Dermis microvascular lymphatic vessel endothelial cell (primary cell): ENCODE measurements at places on chromosomes 5 and 9. TPM values are rescaled to one million over a fixed set of nuclear protein-coding genes. Genes with fewer than 3 reads are reported as not detected.

- DNase-seq, result no peak
Observed at GRCh38 chr5:169909945-169910344, 70.3 kb downstream of the INSYN2B start.

The LMBRD2 gene
- total RNA-seq, result 5.8 TPM in 2 replicates

- no peak for DNase-seq
Observed at GRCh38 chr9:125126019-125126746, 17.1 kb downstream of the SCAI start.

The FSTL4 gene
- under 0.01 and 0.25 TPM in 2 replicates for total RNA-seq

DNA sequence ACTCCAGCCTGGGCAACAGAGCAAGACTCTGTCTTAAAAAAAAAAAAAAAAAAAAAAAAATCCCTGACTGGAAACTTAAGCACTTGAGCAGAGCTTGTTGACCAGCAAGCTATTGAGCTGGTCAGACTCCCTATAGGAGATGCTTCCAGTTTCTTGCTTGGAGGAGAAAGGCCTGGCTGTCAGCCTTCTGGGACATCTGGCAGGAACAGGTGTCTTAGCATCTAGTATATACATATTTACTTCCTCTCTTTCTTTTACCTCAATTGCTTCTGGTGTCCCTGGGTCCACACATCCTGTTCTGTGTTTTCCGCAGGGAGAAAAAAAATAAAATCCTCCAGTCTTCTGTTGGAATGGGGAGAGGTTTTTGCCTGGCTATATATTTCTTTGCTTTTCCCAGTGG lies 60.1 kb downstream of the PRKACG start:
- no peak for DNase-seq

DNA sequence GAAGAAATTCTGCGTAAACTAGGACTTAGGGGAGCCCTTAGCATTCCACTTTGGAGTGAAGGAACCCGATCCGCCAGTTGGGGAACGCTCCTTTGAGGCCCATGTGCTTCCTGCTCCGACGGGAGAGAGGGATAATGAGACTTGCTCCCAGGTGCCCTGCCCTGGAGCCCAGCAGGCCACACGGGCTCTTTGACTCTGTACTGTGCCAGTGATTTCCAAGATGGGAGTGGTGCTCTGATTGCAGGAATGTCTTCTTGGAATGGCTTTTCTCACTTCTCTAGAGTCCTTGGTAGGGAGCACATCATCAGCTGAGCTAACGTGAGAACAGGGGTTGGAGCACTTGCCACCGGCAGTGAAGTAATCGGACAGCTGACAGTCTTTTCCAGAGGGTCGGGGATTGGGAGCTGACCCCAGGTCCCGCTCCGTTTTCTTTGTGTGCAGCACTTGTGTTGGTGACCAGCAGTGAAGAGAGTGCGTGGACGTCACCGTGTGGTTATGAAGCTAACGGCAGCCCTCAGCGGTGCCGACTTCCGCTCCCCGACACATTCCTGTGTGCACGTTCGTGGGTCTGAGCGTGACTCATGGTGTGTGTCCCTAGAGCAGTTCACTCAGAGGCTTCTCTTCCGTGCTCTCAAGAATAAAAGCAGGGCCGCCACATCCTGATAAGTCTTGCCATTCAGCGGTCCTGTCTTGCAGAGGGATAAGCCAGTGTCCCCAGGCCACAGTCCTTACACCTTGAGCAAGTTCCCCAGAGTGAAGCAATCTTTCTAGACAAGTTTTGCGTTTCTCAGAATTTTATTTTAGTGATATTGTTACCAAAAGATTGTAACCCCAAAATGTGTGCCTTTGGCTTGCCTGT lies 25.6 kb downstream of the ABL1 start:
- peak; percentile 90 for DNase-seq

DNA sequence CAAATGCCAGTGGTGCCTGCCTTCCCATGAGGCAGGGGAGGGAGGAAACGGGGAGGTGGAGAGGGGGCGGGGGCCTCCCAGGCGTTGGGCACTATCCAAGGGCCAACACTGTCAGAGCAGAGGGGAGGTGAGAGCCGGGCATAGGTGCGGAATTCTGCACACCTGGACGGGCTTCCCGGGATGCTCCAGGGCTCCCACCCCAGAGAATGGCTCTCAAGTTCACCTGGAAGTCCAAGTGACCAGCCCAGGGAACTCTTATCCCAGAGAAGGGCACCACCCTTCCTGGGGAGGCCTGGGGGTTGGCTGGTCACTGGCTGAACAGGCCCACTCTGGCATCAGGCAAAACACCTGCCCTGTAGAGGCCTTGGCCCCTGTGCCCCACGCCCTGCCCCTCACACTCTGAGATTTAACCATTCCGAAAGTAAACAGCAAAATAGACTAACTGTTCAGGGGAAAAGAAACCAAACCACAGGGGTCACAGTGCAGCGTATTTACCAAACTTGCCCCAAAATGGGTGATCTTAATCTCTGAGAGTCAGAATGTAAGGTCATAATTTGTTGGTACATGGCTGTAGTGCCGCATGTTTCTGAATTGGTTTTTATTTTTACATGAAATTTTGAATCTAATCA lies 2.7 kb downstream of the CSF2 start:
- no peak for DNase-seq

The FAM153A gene
- total RNA-seq, result not detected in 2 replicates

The RANBP3L gene
- total RNA-seq, result under 0.01 and 0.13 TPM in 2 replicates

DNA sequence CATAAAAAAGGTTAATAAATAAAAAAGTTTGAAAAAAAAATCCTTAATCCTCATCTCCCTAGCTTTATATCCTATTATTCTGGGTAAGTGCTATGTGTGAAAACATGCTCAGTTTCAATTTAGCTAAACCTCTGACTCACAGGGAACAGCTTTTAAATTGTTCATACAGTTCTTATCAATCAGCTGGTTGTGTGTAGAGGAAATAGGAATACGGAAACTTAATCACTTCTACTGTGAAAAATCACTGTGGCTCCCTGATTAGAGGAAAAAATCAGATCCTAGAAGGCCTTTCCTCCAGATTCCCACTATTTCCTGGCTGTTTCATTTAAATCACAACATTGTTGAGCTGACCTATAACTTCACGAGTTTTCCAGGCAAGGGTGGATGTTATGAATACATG lies 120.5 kb downstream of the MARCHF3 start:
- DNase-seq, result no peak

GRCh38 chr5:6572825-6573380 lies 59.9 kb downstream of the NSUN2 start:
- DNase-seq, result no peak

- no peak for DNase-seq
Observed at GRCh38 chr9:16996901-16997491, 126.5 kb upstream of the BNC2 start.

GRCh38 chr5:162391833-162392232 lies 324.3 kb downstream of the GABRG2 start:
- DNase-seq, result no peak
